ENCODE measurements at places on chromosomes 11 and 22.

- peak; percentile 75 for DNase-seq
These were observed 7.0 kb downstream of the UNC93B1 start for GRCh38 chr11:67996622-67997474.

- DNase-seq = no peak
These were observed 2.3 kb upstream of the TMEM45B start for GRCh38 chr11:129813231-129813791.

DNA sequence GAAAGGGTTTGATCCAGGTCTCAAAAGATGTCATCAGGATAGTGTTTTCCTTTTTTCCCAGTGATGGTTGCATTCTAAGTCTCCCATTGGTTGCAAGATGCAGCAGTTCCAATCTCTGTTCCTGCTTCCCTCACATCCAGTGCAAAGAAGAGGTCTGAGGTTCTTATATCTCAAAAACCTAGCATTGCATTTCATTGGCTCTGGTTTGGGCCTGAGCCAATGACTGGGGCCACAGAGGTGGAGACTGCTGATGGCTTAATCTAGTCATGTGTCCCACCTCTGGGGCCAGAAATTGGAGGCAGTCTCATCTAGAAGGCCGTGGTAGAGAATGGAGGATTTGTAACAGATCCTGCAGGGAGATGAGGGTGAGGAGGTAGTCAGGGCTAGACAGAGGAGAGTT is 13.2 kb upstream of the MICAL2 start:
- no peak for DNase-seq

DNA sequence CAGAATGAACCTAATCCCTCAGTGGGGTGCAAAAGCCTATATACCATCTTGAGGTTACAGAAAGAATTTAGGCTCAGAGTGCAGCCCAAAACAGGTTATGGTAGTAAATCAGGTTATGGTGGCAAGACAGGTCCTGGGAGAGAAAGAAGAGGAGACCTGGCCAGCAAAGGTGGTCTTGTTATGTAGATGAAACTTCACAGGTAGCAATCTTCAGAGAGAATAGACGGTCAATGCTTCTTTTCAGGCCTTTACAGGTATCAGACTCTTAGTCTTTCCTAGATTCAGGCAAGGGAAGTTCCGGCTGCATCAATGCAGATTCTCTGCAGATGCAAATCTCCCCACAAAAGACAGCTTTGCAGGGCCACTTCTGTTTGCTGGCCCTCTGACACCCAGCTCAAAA is 45.8 kb upstream of the SORL1 start:
- no peak for DNase-seq

DNA sequence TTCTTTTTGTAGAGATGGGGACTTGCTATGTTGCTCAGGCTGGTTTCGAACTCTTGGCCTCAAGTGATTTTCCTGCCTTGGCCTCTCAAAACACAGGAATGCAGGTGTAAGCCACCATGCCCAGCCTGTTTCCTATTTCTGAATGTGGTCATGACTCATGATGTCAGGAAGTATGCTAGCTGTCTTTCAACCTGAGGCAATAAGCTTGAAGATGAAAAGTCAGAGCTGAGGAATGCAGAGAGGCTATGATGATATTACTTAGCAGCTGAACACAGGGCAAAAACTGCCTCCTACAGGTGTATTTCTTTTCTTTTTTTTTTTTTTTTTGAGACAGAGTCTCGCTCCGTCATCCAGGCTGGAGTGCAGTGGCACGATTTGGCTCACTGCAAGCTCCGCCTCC is 9.0 kb upstream of the NUCB2 start:
- no peak for DNase-seq

GRCh38 chr11:119081682-119082260 is 2.9 kb upstream of the HMBS start:
- no peak for DNase-seq

DNA sequence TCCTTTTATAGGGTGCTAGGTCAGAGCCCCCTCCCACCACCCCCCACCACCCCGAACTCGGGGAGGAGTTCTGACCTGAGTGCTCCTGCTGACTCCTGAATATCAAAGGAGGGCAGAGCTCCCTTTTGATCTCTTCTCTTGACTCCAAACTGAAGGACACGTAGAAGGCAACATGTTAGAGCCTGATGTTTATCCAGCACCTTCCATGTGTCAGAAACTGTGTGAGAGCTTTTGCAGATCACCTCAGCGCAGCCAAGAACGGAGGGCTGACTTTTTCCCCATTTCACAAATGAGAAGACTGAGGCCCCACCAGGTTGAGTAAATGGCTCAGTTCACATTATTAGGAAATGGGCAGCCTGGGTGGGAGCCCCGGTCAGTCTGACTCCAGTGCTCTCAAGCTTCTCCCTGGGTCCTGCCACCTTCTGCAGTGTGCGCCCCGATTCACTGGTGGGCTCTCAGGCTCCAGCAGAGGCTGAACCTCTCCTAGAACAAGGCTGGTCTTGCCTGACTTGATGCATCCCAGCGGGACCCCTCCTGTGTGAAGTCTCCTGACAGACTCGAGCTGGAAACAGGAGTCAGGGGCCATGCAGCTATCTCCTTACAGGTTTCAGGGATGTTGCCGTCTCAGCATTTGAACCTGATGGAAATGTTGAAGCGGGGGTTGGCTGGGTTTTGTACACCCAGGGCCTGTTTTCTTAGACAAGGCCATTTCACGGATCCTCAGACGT is 98.5 kb downstream of the TSPAN18 start:
- DNase-seq = no peak

DNA sequence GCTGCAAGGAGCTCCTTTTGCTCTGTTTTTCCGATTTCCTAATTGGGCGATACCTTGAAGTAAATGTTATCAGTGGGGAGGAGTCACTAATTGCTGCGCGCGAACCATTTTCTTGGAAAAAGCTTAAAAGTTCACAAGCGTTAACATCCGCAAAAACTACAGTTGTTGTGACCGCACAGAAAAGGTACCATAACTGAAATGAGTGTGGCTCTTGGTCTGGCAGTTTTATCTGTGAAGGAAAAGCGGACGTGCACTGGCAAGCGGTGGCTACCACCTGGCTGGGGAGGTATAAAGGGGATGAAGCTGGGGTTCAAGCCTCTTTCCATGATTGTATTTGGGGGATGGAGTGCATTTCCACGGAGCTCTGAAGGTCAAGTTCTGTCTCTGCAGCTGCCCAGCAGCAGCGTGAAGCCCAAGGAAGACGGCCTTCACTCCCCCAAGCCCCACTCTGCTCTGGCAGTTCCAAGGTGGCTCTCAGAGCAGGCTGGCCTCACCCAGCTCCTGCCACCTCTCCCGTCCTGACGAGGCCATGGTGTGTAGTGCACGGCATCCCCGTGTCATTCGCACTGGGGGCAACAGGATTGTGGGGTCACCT is 27.5 kb downstream of the MOV10L1 start:
- no peak for DNase-seq

- no peak for DNase-seq
These were observed 14.9 kb downstream of the SAMM50 start for GRCh38 chr22:43969989-43970755.

GRCh38 chr11:132060567-132060966 is 690.2 kb downstream of the NTM start:
- no peak for DNase-seq

GRCh38 chr11:125250318-125251213 is 86.0 kb downstream of the PKNOX2 start:
- DNase-seq = no peak

DNA sequence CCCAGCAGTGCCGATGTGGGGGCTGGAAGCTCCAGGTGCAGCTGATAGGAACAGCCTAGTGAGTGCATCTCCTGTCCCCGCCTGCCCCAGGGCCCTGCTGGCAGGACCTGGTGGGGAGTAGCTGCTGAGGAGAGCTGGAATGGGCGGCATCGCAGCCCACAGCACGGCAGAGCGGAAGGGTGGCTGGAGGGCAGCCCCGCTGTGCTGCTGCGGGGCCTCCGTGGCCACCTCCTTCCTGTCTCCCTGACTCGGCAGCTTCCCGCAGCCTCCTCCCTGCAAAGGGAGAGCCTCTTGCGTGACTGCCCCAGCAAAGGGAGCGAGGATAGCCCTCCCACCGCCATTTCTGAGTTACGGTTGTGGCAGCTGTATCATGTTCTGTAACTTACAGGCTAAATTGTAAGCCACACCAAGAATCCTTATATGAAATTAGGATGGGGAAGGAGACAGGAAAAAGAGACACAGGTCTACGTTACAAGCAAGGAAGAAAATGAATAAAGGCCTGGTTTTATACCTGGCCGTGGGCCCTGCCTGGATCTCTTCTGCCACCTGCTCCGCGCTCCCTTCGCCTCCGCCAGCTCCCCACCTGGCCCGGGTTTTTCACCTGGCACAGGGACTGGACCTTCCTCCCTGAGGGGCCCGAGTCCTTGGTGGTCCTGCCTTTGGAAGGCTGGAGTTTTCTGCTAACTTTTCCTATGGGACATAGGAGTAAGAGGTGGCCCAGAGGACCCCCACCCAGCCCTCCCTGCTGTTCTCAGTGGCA is 10.0 kb downstream of the TPCN2 start:
- no peak for DNase-seq

DNA sequence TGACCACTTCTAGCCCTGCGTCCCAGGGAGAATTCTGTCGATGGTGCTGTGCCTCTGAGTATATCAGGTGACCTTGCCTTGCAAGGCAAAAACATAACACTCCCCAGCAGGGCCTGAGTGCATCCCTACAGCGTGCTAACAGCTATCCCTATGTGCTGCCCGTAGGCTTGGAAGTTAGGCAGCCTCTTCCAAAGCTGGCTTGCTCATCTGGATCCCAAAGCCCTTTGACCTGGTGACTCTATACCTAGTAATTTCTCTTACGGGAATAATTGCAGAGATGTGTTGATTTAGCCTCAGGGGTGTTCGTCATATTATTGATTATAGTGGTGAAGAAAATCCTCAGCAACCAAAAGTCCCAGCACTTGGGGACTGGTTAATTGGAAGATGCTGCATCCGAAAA is 32.6 kb upstream of the CRYBB3 start:
- no peak for DNase-seq

GRCh38 chr22:37196539-37197450 is 8.7 kb upstream of the C1QTNF6 start:
- peak; percentile 83 for DNase-seq

All from right hindlimb (tissue), 1 donor.